Amniotic stem cell (primary cell): ENCODE measurements at places on chromosomes 7 and 10.

DNA sequence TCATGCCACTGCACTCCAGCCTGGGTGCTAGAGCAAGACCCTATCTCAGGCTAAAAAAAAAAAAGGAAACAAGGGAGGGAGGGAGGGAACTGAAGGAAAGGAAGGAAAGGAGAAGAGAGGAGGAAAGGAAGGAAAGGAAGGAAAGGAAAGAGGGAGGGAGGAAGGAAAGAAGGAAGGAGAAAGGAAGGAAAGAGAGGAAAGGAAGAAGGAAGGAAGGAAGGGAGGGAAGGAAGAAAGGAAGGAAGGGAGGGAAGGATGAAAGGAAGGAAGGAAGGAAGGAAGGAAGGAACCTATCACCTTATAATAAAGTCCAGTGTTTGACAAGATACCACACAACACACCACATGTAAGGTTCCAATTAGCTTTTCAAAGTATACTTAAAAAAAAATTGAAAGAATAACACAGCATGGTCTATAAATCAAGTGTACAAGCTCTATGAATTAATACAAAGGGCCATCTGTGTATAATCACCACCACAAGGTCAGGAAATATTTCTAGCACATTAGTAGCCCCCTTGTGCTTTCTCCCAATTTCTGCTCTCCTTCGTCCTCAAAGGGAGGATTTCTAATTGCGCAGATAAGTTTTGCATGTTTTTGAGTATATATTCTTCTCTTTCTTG, 26.4 kb downstream of the RNF216 start:
- no peak for DNase-seq

DNA sequence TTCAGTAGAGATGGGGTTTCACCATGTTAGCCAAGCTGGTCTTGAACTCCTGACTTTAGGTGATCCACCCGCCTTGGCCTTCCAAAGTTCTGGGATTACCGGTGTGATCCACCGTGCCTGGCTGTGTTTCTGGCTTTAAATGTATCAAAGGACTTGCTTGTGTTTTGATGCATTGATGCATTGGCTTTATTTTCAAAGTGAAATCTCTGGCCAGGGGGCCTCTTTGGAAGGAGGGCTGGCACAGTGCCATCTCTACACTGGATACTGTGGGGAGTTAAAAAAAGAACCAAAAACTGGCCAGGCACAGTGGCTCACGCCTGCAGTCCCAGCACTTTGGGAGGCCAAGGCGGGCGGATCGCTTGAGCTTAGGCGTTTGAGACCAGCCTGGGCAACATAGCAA, 16.0 kb downstream of the MNX1 start:
- no peak for DNase-seq

GRCh38 chr7:98643236-98643985, 26.3 kb downstream of the NPTX2 start:
- DNase-seq, result no peak

GRCh38 chr7:36367561-36368077, 22.0 kb upstream of the ANLN start:
- no peak for DNase-seq

DNA sequence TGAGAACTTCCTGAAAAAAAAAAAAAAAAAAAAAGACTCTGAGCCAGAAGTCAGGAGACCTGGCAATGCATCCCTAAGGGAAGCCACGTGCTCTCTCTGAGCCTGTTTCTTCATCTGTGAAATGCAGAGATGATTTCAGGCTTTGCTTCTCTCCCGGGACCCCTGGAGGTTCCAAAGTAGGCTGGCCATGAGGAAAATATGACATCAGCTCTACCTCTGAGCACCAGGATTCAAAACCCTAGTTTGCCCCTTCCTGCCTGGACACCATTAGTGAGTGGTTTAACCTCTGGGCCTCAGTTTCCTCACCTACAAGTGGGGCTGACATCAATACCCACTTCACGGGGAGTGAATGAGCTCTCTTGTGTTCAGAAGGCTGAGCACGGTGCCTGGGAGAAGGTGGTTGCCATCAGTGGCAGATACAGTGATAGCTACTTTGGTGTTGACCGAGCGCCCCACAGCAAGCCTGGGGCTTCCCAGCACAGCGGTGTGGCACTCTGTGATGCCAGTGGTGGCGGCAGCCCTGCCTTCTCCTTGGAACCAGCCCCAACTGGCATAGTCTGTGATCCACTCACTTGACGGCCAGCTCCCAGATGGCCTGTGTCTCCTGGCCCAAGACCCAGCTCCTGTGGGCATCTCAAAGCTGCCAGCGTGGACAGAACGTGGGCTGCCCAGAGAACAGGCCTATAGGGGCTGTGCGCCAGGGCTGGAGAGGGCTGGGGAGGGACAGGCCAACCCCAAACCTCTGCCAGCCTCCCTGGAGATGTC, 153.1 kb upstream of the UNC5B start:
- no peak for DNase-seq
